Fibroblast of lung (primary cell): ENCODE measurements at places on chromosomes 13 and 19. TPM values are rescaled to one million over a fixed set of nuclear protein-coding genes. Genes with fewer than 3 reads are reported as not detected.

FAM98C gene
- total RNA-seq, result 8.5 and 10.6 TPM in 2 replicates

CKM gene
- total RNA-seq, result not detected in 2 replicates

UPK1A gene
- not detected in 2 replicates for total RNA-seq

ZNF317 gene
- 13.6 and 17.7 TPM in 2 replicates for total RNA-seq

C19orf38 gene
- 1.0 and 1.3 TPM in 2 replicates for total RNA-seq

GPC5 gene
- 0.17 TPM in 1 of 2 replicates, not detected in the other for total RNA-seq

MAP4K1 gene
- total RNA-seq, result under 0.01 and 0.17 TPM in 2 replicates

CYP2B6 gene
- total RNA-seq, result not detected in 2 replicates

C5AR1 gene
- total RNA-seq, result under 0.01 and 0.33 TPM in 2 replicates

ZNF530 gene
- total RNA-seq, result 2.5 and 2.8 TPM in 2 replicates

GIPR gene
- total RNA-seq, result not detected in 2 replicates

SMIM44 gene
- not detected in 2 replicates for total RNA-seq

COL4A1 gene
- total RNA-seq, result 34.0 and 57.5 TPM in 2 replicates
